Fibroblast of skin of left quadriceps (primary cell): ENCODE measurements at places on chromosomes 7 and 10.

DNA sequence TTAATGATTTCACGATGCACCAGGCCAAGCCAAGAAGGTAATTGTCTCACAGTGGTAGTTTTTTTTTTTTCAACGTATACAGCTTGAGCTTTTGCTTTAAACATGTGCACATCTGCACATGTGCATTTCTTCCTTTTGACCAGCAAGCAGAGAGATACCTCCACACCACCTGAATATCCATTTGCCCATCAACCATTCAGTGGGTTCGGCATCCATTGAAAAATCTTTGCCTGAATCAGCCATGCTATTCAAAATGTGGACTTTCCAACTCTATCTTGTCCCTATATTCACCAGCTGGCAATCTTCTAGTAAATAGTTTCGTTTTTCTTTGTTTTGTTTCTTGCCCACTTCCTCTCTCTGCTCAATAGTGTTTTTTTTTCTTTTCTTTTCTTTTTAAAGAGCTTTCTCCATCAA lies 7.7 kb upstream of the TRA2A start:
- DNase-seq = no peak

GRCh38 chr10:125982260-125982948 lies 86.0 kb downstream of the FANK1 start:
- DNase-seq = peak; percentile 64

GRCh38 chr7:132878204-132878919 lies 203.5 kb downstream of the CHCHD3 start:
- DNase-seq = no peak

DNA sequence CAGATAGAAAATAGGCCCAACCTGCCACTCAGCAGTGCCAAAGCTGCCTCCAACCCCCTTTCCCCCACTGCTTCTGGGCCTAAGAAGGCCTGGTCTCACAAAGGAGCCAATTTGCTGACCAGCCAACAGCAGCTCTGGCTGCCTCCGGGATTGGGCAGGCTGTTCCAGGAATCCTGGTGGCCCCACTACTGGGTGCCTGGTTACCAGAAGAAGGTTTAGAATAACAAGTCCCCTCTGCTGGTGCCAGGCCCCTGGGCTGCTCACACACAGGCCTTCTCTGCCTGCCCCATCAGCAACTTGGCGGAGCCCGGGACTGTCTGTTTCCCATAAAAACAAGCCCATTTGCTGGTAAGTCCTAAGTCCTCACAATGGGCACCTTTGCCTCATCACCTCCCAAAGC lies 1.2 kb downstream of the PHKG1 start:
- no peak for DNase-seq

GRCh38 chr7:143258831-143259230 lies 4.4 kb upstream of the GSTK1 start:
- DNase-seq = no peak
